ENCODE measurements at places on chromosomes 2 and 18.
A peak's percentile ranks its signal among the peaks of the same experiment; 100 is the strongest.

- no peak for DNase-seq
Observed at GRCh38 chr2:94875064-94875819, 4.0 kb downstream of the TEKT4 start.

DNA sequence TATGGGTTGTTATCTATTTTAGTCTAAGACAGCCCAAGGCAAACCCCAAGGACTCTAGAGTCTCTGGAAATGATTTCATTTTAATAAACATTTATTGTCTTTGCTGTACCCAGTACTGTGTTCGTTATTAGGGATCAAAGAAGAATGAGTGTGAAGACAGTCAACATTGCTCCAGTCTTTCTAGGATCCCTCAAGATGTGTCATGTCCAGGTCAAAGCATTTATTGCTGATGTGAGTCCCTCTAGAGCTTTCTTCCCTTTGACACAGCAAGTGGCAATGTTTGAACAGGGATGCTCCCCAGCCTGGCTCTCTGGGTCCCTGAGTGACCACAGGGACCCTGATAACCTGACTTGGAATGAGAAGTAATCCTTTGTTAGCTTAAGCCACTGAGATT, 123.1 kb upstream of the STK17B start:
- no peak for DNase-seq

GRCh38 chr18:73384246-73384645, 516.5 kb upstream of the NETO1 start:
- DNase-seq = no peak

DNA sequence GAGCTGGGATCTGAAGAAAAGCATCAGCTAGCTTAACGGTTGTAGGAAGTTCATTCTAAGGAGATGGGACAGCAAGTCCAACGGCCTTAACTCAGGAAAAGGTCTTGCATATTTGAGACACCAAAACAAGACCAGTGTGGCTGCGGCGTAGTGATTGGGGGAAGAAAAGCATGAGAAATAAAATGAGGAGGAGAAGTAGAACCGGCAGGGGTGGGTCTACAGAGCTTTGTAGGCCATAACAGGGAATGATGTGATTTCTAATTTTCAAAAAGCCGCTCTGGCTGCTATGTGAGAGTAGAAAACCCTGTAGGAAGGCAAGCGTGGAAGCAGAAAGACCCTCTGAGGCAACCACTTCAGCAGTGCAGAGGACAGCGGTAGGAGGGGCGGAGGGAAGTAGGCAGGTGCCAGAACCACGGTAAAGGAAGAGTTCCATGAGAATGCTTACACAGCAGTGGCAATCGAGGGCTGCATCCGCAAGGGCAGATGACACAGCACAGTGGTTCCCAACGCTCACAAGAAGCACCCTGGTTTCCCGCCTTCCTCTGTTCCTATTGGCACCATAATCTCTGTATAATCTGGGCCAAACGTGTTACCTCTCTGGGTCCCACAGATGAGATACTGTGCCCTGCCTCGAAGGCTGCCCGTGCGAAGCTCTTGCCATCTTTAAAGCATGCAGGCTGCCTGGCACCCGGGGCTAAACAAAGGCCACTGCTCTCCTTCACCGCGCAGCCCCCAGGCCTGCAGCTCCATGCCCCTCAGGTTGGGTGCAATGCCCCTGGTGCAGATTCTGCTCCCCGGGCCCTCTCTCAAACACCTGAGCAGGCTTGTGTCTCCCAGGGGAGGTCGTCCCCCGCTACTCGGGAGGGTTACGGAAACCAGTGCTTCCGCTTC, 795 bp downstream of the ANKRD39 start:
- DNase-seq = peak; percentile 29

GRCh38 chr18:12991821-12992179, 638 bp downstream of the CEP192 start:
- DNase-seq = no peak

DNA sequence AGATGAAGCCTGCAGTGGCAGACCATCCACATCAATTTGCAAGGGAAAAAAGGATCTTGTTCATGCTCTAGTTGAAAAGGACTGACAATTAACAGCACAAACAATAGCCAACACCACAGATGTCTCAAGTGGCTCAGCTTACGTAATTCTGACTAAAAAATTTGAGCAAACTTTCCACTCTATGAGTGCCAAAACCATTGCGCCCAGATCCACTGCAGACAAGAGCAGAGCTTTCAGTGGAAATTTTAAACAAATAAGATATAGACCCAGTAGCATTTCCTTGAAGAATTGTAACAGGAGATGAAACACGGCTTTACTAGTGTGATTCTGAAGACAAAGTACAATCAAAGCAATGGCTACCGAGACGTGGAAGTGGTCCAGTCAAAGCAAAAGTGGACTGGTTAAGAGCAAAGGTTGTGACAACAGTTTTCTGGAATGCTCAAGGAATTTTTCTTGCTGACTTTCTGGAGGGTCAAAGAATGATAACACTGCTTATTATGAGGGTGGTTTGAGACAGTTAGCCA, 12.0 kb upstream of the ZNF396 start:
- no peak for DNase-seq

DNA sequence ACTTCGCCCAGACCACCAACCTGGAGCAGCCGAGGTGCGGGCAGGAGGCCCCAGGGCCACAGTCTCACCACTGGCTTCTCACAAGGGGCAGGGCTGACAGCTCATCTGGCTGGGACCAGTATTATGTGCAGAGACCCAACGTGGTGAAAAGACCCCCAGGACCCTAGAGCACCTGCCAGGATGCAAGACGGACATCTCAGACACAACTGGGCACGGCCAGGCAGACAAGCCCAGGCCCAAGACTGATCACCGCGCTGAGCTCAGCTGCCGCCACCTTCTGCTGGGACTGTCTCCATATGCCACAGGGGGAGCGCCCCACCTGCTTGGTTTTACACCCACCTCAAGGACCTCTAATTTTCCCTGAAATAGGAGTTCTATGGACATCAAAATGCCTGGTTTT, 23.2 kb downstream of the HDAC4 start:
- no peak for DNase-seq

DNA sequence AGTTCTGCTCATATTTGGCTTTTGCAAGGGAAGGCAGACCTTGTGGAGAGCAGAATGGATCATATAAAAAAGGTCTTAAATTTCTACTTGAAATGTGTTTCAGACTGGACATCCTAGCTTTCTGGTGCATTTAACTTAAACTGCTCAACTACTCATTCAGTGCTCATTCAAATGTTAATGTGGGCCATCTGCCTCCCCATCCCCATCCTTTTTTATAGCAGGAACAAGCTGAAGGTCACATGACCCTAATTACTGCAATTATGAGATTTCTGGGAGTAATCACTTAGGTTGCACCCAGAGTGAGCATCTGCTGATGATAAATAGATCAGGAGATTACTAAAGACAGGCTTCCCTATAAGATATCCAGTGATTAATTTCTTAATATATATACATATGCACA, 96.1 kb downstream of the MAP2 start:
- DNase-seq = no peak

GRCh38 chr2:172763079-172763478, 27.4 kb downstream of the RAPGEF4 start:
- DNase-seq = no peak

- no peak for DNase-seq
Observed at GRCh38 chr18:30676053-30676480, 366.5 kb downstream of the DSC3 start.

- DNase-seq = no peak
Observed at GRCh38 chr2:200307724-200308545, 1.4 kb downstream of the SPATS2L start.

DNA sequence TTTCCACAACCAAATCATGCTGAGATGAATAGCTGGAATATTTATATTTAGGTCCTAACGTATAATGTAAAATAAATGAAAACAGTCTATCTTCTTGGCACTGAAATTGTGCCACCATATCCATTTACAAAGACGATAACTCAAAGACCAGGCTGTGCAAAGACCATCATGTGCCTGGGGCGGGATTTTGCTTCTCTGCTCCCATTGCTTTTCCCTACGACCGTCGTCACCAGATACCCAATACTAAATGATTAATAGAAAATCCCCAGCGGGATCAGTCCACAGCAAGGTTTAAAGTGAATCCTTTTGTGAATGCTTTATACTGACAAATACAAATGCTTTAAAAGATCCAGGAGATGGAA, 194.3 kb upstream of the ARL4C start:
- DNase-seq = no peak

Measured in T-helper 2 cell treated with Interferon-gamma antibody and Interleukin-4, amounts not matched to agents 5 μg/mL and 100 μg/mL, for 36 hours (primary cell).